ENCODE measurements at places on chromosomes 7 and 10.

DNA sequence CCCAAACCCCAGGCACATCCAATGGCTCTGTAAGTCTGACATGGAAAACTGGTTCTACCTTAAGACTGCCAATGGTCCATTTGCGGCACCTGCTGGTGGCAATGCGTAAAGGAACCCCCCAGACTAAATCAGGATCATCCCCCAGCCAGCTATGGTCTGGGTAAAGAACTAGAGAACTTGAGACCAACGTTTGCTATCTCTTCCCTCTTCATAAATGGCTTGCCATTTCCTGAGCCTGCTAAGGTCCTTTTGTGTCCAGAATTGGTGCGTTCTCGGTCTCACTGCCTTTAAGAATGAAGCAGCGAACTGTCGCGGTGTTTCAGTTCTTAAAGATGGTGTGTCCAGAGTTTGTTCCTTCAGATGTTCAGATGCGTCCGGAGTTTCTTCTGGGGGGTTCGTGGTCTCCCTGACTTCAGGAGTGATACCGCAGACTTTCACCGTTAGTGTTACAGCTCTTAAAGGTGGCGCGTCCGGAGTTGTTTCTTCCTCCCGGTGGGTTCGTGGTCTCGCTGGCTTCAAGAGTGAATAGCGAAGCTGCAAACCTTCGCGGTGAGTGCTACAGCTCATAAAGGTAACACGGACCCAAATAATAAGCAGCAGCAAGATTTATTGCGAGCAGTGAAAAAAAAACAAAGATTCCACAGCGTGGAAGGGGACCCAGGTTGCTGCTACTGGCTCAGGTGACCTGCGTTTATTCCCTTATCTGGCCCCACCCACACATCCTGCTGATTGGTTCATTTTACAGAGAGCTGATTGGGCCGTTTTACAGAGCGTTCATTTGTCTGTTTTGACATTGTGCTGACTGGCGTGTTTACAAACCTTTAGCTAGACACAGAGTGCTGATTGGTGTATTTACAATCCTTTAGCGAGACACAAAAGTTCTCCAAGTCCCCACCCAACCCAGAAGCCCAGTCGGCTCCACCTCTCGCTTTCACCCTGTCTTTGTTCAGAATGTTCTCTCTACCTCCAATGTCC lies 95.4 kb downstream of the ELMO1 start:
- no peak for DNase-seq

DNA sequence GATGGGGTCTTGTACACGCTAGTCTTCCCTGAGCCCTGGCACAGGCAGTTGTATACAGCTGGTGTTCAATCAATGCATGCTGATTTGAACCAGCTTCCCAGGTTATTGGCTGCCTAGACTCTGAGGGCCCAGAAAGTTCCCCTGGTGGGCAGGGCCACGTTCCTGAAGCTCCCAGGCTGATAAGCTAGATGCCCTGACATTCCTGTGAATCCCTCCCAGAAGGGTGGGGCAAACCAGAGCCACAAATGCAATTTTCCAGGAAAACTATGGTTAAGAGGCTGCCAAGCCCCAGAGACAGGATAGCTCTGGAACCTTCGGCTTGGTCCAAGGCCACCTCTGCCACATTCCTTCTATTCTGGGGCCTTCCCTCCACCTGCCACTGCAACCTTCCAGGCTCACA lies 78.2 kb downstream of the FAM53B start:
- no peak for DNase-seq

DNA sequence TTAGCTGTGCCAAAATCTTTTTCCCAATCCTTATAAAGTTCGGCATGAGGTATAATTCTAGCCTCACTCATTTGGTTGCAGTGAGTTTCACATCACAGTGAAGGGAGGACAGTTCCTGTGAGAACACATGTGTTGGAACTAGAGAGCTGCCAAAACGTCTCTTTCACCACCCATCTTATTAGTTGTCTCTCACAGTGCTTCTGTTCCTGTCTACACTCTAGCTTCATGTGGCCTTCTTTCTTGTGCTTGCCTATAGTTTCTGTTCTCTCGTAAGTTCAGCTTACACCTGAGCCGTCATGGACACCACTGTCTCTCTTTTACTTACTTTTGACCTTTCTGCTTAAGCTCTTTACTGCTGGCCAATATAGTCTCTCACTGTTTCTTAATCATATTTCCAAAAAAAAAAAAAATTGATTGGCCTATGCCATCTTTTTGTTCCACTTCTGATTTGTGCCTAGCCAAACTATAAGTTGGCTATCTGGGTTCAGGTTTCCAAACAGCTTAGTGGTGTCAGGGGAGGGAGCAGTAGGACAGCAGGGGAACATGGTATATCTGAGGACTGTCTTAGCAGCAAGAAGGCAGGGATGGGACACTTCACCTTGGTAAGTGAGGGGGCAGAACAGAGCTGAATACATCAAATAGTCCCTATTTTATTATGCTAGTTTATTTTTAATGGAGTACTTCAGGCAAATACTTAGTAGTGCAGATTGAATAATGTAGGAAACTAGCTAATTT lies 38.0 kb downstream of the ZNRF2 start:
- DNase-seq, result no peak

- DNase-seq, result peak; percentile 72
Observed at GRCh38 chr7:101681170-101682007, 52.3 kb upstream of the MYL10 start.

DNA sequence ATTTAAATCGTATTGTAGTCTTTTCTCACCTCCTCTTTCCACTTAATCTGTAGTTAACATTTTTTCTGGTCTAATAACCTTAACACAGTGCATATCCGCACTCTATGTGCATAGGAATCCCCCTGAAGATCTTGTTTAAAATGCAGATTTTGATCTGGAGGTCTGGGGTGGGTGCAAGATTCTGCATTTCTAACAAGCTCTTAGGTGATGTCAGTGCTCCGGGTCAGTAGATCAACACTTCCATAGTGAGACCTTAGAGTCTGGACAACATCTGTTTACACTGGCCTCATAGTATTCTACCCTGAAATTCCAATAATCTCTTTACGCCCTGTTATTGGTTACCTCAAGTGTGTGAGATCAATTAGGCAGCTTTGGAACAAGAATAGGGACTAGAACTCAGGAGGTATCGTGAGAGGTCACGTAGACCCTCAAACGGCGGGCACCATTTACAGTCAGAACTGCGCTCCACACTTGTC lies 434 bp upstream of the PLEKHA8 start:
- DNase-seq, result no peak

DNA sequence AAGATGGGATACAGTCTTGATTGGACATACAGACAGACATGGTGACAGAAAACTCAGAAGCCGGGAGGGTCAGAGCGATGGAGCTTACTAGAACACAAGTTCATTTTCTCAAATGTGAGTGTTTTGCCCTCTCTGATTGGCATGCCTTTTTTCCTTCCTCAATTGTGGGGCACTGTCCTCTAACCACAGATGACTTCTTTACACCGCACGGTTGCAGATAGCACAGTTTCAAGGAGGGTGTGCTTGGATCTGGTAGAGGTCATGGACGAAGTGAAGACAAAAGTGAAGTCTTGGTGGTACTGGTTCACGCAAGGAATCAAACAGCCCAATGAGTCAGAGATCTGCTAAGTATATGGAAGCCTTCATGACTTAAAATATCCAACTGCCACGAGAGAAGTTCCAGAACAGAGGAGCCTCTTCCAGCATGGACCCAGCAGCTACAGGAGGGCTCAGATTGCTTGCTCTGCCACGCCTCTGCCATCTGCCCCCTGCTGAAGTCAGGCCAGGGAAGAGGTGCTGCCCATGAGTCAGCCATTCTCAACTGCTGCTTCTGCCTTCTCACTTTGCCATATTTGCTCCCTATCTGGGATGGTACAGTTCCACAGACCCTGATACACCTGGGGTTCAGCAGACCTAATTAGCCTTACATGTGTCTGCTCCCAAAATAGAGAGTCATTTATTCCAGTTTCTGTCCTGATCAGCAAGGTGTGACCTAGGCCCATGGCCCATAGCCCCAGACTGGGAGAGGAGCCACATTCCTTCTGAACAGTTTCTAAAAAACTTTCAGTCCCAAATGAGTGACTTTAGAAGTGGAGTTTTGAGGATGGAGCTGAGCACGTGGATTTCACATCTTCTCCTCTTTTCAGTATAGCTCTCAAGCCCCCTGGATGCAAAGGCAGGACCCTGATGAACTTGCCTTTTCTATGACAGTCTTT lies 413.8 kb downstream of the KCNMA1 start:
- no peak for DNase-seq

- no peak for DNase-seq
Observed at GRCh38 chr7:151924001-151924400, 32.2 kb upstream of the GALNTL5 start.

DNA sequence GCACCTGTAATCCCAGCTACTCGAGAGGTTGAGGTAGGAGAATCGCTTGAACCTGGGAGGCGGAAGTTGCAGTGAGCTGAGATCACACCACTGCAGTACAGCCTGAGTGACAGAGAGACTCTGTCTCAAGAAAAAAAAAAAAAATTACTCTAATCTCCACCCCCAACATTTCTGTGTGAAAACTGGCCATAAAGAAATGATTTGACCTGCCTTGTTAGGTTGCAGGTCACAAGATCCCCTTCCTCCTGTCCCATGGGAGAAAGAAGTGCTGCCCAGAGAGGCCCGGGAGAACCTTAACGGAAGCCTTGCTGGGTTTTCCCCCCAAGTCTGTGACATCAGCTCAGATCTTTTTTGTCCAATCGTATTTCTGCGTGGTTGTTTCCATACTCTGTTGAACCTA lies 8.7 kb upstream of the CALHM1 start:
- no peak for DNase-seq

All from renal cortex interstitium (tissue), 15 donors.